ENCODE measurements at places on chromosomes 12 and 14. TPM values are rescaled to one million over a fixed set of nuclear protein-coding genes. Genes with fewer than 3 reads are reported as not detected.

TSPAN19 gene
- not detected for total RNA-seq

SYNDIG1L gene
- total RNA-seq: not detected

PDE3A gene
- 32.3 TPM for total RNA-seq

NFATC4 gene
- 285 TPM for total RNA-seq

RBM25 gene
- 37.5 TPM for total RNA-seq

RNF212B gene
- total RNA-seq: not detected

RTN1 gene
- total RNA-seq: 1.5 TPM

LRRIQ1 gene
- total RNA-seq: 1.1 TPM

HCAR2 gene
- total RNA-seq: not detected

KLHL33 gene
- total RNA-seq: 0.32 TPM

WNT1 gene
- total RNA-seq: not detected

PRH2 gene
- total RNA-seq: not detected

FBXW8 gene
- total RNA-seq: 36.4 TPM

TRIP11 gene
- 49.2 TPM for total RNA-seq

CRACR2A gene
- 11.8 TPM for total RNA-seq

B3GNT4 gene
- not detected for total RNA-seq

INSM2 gene
- total RNA-seq: not detected

CPNE6 gene
- total RNA-seq: not detected

CLEC9A gene
- not detected for total RNA-seq
